IMR-90 (cell line): ENCODE measurements at places on chromosomes 16 and 17.

- no peak overlapping the region for H3K27ac ChIP-seq
- no peak overlapping the region for H3K4me3 ChIP-seq
Measured at GRCh38 chr17:58577696-58578095, 63.3 kb upstream of the MTMR4 start.

GRCh38 chr16:72308396-72308795 is 136.4 kb upstream of the PMFBP1 start:
- H3K4me1 ChIP-seq = no peaks in the 10 kb centered on the region
- no peaks in the 10 kb centered on the region for H3K36me3 ChIP-seq
- H3K4me3 ChIP-seq = no peak overlapping the region

GRCh38 chr16:17416461-17417311 is 54.1 kb downstream of the XYLT1 start:
- H3K4me3 ChIP-seq = no peak overlapping the region
- no peaks in the 10 kb centered on the region for H3K36me3 ChIP-seq
- no peak overlapping the region for H3K27ac ChIP-seq
- DNase-seq = peak; percentile 38
- H3K4me1 ChIP-seq = peaks cover 11% of the 10 kb centered on the region

DNA sequence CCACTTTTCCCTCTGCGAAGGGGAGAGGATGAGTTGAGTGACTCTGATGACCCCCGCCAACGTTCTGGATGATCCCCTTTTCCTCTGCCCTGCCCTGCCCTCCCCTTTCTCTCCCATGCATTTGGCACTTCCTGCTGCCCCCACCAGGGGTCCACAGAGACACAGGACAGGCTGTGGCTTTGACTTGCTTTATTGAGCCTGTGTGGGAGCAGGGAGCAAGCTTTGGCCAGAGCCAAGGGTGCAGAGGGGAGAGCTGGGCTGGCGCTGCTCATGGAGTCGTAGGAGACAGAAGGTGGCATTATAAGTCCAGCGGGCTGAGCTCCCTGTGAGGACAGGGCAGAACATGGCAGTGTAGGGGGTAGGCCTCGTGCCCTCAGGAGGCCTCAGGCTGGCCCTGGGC is 1.6 kb downstream of the PPY start:
- no peak overlapping the region for H3K27ac ChIP-seq
- H3K27me3 ChIP-seq = peaks cover 36% of the 10 kb centered on the region
- H3K36me3 ChIP-seq = no peaks in the 10 kb centered on the region
- H3K4me3 ChIP-seq = no peak overlapping the region
- peak; percentile 35 for DNase-seq

- no peaks in the 10 kb centered on the region for H3K4me1 ChIP-seq
- H3K27me3 ChIP-seq = peaks cover 3% of the 10 kb centered on the region; the same call in 1 of the 2 replicates
- no peak overlapping the region for H3K27ac ChIP-seq
Measured at GRCh38 chr16:81846105-81846504, 67.0 kb downstream of the PLCG2 start.

- H3K27me3 ChIP-seq = no peaks in the 10 kb centered on the region
- DNase-seq = no peak
Measured at GRCh38 chr16:11597235-11598095, 10.7 kb upstream of the LITAF start.

- no peak for DNase-seq
- H3K4me3 ChIP-seq = no peak overlapping the region
- H3K27ac ChIP-seq = no peak overlapping the region
- peaks cover 33% of the 10 kb centered on the region for H3K27me3 ChIP-seq
- peaks cover 3% of the 10 kb centered on the region; the same call in 1 of the 2 replicates for H3K4me1 ChIP-seq
Measured at GRCh38 chr17:39092692-39093230, 58.7 kb downstream of the PLXDC1 start.

- no peaks in the 10 kb centered on the region for H3K36me3 ChIP-seq
- no peak overlapping the region for H3K27ac ChIP-seq
- H3K4me3 ChIP-seq = no peak overlapping the region
- no peaks in the 10 kb centered on the region; the same call in 1 of the 2 replicates for H3K27me3 ChIP-seq
Measured at GRCh38 chr17:78144736-78145641, 1.2 kb upstream of the C17orf99 start.

DNA sequence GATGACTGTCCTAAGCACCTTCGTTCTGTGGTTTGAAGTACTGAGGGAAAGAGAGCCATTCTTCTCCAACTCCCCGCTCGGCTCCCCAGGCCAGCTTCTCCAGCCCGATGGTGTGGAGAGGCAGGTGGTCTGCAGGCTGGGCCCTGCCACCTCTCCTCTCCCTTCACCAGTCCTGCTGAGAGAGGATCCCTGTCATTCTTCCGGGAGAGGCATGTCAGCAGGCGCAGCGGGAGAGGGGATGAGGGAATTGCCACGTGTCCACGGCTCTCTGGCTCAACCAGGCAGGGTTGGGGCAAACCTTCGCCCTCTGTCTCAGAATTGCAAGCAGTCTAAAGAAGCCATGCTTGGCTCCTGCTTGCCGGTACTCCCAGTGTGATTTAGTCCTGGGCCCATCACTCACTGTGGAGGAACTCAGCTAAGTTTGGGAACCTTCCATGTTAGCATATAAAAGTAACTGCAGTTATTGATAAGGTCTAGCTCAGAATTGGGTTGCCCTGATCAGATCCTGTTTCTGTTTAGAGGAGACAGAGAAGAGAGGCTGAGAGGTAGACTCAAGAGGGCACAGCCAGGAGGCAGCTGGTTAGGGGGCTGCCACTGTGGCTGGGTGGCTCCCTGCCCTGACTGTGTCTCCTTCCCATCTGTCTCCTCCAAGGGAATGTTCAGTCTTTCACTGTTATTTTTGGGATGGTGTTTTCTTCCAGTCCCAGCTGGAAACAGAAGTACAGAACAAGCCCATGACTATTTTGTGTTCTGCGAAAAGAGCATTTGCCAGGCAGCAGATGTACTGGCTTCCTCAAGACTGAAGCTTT is 17.4 kb downstream of the HS3ST3B1 start:
- peaks cover 16% of the 10 kb centered on the region for H3K4me1 ChIP-seq
- no peak overlapping the region for H3K27ac ChIP-seq
- no peak for DNase-seq

DNA sequence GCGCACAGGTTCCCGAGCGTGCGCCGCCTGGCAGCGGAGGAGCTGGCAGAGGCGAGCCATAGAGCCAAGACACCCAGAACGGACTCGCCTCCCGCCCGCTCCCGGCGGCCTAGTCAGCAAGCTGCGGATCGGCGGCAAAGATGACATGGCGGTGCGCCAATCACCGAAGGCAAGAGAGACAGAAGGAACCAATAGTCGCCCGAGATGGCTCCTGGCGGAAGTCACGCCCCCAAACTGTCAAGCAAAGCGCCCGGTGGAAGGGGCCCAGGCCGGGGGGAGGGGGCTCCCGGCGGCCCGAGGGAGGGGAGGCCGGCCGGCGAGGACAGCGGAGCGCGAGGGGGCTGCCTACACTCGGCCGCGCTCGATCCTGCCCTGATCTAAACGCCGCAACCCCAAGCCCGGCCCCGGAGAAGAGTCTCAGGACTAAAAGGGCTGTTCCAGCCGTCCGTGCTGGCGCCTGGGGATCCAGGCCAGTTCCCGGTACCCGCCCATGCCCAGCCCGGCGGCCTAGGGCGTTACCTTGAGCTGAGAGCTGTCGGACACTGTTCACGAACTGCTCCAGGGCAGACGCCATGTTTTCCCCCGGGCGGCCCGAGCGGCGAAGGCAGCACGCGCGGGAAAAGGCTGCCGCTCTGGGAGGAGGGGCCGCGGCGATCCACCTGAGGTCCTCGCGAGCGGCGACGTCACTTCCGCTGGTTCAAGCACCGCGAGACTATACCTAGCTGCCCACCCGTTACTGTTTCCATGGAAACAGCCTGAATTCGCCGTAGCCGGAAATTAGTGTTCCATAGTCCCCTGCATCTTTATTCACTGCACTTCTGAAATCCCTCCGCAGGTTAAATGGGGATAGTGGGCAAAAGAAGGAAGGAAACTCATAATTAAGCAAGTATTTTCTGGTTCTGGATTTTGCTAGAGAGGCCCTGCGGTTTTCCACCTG is at the start of gene COPS3:
Gene COPS3, minus strand, starts transcription at position 634 of the 937 bp plus-strand sequence. Its CDS starts 60 bp downstream, at position 574.
- H3K4me3 ChIP-seq = peak within 1 kb of the TSS; percentile 75
- H3K27ac ChIP-seq = peak within 1 kb of the TSS; percentile 85
- no peaks in the 10 kb centered on the region for H3K27me3 ChIP-seq
- peak; percentile 98 for DNase-seq
- H3K36me3 ChIP-seq = peaks cover 1% of the 10 kb centered on the region

DNA sequence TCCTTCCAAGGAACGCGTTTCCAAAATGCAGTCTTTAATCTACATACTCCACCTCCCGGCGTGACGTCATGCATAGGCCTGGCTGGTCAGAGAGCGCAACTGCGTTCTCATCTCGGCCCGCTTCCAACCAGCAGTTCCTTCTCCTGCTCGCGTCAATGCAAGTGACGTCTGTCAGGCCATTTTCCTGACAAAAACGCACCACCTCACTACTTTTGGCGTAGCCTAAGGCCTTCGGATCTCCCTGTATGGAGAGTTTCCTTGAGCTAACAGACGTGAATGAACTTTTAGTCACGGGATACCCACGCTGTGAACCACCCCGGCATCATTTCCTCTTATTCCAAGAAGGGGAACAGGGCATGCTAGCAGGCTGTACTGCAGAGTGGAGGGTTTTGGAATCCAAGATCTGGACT is 25.0 kb downstream of the TEX14 start:
- peak; percentile 79 for DNase-seq
- H3K4me1 ChIP-seq = no peaks in the 10 kb centered on the region; the same call in 1 of the 2 replicates
- no peaks in the 10 kb centered on the region for H3K27me3 ChIP-seq
- H3K36me3 ChIP-seq = no peaks in the 10 kb centered on the region
- no peak overlapping the region for H3K27ac ChIP-seq

GRCh38 chr16:23986455-23986854 is 150.7 kb downstream of the PRKCB start:
- H3K4me1 ChIP-seq = no peaks in the 10 kb centered on the region
- no peak overlapping the region for H3K4me3 ChIP-seq
- no peaks in the 10 kb centered on the region for H3K27me3 ChIP-seq
- no peak overlapping the region for H3K27ac ChIP-seq

DNA sequence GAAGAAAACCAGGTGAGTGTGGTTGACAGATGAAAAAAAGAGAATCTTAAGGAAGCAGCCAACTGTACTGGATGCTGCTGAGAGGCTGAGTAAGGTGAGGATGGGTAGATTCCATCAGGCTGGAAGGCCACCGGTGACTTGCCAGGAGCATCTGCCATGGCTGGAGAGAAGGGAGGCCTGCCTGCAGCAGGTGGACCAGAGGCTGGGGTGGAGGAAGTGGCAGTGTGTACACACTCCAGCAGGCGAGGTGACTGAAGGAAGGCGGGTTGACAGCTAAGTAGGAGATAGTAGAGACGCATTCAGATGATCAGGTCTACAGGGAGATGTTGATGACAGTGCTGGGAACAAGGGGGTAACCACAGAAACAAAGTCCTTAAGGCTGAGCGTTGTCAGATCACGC is 69.5 kb downstream of the USP43 start:
- H3K27me3 ChIP-seq = no peaks in the 10 kb centered on the region
- H3K27ac ChIP-seq = no peak overlapping the region
- DNase-seq = no peak
- no peak overlapping the region for H3K4me3 ChIP-seq
- H3K36me3 ChIP-seq = no peaks in the 10 kb centered on the region

GRCh38 chr16:84308120-84308519 is 13.4 kb downstream of the WFDC1 start:
- H3K4me1 ChIP-seq = peaks cover 13% of the 10 kb centered on the region
- DNase-seq = peak; percentile 34
- H3K36me3 ChIP-seq = peaks cover 4% of the 10 kb centered on the region; the same call in 1 of the 2 replicates

DNA sequence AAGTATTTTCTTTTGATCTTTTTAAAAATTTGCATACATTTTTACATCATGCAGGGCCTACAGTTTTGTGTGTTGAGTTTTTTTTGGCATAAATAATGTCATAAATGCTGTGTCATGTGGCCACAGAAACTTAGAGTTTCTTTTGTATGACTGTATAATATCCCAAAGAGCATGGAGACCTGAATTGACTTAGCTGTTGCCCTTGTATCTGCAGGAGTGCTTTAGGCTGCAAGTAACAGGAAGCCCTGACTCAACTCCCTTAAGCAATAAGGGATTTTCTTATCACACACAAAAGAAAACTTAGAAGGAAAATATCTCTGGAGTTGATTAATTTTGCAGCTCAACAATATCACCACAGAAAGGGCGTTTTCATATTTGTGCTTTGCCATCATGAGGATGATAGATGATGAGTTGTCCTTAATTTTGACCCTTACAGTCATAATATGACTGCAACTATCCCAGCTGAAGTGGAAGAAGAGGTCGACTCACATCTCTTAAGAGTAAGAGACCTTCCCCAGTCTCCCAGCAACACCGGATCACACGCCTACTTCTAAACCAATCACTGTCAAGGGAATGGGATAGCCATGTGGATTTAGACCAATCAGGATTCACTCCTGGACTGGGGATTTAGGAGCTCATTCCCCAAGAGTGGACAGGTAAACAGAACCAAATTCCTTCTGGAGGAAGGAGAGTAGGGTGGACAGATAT is 138.9 kb downstream of the GSG1L start:
- no peak for DNase-seq
- peaks cover 2% of the 10 kb centered on the region; the same call in 1 of the 2 replicates for H3K27me3 ChIP-seq
- H3K36me3 ChIP-seq = no peaks in the 10 kb centered on the region
- no peak overlapping the region for H3K4me3 ChIP-seq

DNA sequence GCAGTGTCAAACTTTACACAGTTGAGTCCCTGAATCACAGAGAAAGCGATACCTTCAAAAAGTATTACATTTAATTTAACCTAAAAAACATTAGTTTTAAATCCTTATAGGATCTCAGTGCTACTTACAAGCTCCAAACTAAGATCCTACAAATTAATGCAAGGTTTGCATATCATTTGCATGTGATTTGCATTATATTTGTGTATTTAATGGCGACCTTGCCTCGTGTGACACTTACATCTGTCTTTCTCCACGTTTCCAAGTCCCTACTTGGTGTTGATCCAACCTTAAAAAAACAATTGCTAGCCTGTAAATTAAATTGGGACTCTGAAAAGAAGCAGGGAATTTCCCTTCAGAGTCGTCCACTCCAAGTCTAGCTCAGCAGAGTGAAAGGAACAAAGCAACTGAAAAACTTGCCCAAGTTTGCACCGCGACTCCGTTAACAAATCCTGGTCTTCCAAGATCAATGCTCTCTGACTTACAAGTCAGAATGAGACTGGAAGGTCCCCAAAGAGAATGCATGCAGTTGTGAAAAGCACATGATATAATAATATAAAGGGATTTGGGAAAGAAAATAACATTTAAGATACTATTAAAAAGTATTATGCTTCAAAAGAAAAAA is 739 bp upstream of the FAM117A start:
- H3K4me1 ChIP-seq = no peaks in the 10 kb centered on the region
- H3K27ac ChIP-seq = no peak overlapping the region
- H3K4me3 ChIP-seq = peak overlapping the region; percentile 37
- DNase-seq = no peak
- peaks cover 27% of the 10 kb centered on the region for H3K27me3 ChIP-seq
- no peaks in the 10 kb centered on the region for H3K36me3 ChIP-seq

DNA sequence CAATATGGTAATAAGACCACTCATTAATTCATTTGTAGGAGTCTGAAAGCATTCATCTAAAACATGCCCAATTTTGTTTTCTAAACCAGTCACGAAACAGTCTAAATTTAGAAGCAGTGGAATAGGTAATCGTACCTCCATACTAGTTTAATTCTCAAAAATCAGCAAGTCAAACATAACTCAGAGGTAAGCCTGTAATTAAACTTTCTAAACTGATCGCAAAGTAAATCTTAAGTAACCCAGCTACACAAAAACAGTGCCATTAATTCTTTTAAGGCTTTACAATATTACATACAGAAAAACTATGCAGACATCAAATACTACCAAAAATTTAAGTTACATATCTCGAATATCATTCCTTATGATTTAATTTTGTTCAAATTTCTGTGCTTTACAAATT is 31.4 kb downstream of the YWHAE start:
- H3K36me3 ChIP-seq = peaks cover 14% of the 10 kb centered on the region
- peaks cover 12% of the 10 kb centered on the region for H3K4me1 ChIP-seq
- no peak overlapping the region for H3K4me3 ChIP-seq
- no peaks in the 10 kb centered on the region for H3K27me3 ChIP-seq
